PC-3 (cell line): ENCODE measurements at places on chromosomes 12 and 14.
A peak's percentile ranks its signal among the peaks of the same experiment; 100 is the strongest.

GRCh38 chr14:67875175-67876006, 55.8 kb downstream of the RAD51B start:
- DNase-seq = no peak

DNA sequence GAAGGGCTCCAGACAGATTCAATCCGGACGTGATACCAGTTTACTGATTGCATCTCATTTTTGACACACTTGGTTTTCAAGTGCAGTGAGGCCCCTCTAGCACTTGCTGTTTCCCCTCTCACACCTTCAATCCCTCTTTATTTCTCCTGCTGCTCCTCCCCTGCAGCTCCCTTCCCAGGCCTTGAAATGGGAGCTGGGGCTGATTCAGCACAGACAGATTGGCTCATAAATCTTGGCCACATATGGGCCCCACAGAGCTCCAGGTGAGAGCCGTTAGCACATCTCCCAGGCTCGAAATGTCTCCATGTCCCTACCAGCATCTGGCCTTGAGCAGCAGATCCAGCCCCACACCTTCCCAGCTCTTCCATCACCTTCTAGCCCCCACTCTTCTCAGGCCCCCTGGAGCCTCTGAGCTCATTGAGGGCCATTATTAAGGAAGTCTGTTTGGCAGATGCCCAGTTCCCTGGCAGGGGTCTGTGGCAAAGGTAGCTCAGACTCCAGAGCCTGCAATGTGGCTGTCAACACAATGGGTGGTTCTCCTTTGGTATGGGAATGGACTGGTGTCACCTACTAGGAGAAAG, 220.3 kb upstream of the FKBP4 start:
- no peak for DNase-seq

GRCh38 chr12:80040075-80040738, 59.1 kb upstream of the OTOGL start:
- DNase-seq = no peak

GRCh38 chr14:77141214-77142004, at the start of gene ZDHHC22:
TSS of gene ZDHHC22 (minus strand) at chr14:77141791. CDS start at chr14:77139738, 2,053 bp downstream.
- peak; percentile 49 for DNase-seq

- DNase-seq = no peak
Observed at GRCh38 chr14:48373981-48374380, 698.6 kb upstream of the MDGA2 start.

DNA sequence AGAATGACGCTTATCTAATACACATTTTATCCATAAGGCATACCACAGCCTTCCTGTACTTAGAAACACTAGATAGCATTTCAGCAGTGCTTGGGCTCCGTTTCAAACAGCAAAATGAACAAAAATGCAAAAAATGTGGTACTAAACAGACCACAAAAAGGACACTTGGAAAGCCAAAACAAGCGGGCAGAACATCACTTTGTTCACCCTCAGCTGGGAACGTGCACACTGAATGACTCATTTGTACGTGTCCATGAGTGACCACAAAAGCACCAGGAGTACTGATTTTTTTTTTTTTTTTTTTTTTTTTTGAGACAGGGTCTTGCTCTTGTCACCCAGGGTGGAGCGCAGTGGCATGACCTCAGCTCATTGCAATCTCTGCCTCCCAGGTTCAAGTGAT, 8.9 kb upstream of the FOXN3 start:
- peak; percentile 91 for DNase-seq

DNA sequence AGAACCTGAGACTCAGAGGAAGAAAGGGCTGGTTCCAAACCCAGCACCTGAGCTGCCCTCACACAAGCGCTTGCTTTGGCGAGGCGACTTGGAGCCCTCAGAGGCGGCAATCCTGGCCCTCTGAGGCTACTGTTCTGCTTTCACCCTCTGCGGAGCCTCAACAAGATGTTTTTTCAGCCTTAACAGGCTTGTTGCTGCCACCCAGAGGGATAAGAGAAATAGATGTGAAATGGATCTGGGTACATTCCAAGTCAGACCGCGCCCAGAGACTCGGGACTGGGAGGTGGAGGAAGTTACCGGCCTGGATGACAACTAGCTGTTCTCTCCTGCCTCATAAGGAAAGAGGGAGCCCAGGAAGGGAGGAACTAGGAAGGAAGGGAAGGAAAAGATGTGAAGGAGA, 89.6 kb downstream of the TTC7B start:
- DNase-seq = peak; percentile 73

- peak; percentile 48 for DNase-seq
Observed at GRCh38 chr12:30805959-30806358, 51.2 kb upstream of the CAPRIN2 start.

DNA sequence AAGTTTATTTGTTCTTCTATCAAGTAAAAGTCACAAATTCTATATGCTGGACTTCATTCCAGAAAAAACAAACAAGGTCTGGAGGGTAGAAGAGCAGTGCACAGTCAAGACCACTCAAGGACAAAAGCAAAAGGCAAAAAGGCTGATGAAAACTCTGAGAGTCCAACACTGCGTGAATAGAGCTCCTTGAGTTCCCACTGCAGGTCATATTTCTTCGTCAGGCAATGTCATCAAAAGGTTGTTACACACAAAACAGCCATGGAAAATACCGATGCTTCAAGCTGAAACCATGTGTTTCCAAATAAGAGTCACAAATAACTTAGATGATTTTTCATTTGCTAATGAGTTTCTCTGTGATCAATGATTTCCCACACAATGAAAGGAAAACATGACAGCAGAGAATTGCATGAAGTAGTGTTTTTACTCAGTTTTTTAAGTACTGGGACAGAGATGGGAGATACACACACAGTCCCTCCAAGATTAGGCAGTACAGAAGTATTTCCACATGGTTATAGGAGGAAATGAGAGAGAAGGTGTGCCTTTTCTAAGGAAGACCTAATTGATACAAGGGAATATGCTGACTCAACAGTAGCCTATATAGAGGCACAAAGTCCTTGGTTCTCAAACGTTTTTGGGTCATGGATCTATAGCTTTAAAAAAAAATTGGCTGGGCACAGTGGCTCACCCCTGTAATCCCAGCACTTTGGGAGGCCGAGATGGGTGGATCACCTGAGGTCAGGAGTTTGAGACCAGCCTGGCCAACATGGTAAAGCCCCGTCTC, 177.7 kb downstream of the MED13L start:
- no peak for DNase-seq

- no peak for DNase-seq
Observed at GRCh38 chr12:96906498-96906848, 584 bp upstream of the NEDD1 start.

- DNase-seq = no peak
Observed at GRCh38 chr12:10167599-10167998, 4.3 kb downstream of the OLR1 start.

DNA sequence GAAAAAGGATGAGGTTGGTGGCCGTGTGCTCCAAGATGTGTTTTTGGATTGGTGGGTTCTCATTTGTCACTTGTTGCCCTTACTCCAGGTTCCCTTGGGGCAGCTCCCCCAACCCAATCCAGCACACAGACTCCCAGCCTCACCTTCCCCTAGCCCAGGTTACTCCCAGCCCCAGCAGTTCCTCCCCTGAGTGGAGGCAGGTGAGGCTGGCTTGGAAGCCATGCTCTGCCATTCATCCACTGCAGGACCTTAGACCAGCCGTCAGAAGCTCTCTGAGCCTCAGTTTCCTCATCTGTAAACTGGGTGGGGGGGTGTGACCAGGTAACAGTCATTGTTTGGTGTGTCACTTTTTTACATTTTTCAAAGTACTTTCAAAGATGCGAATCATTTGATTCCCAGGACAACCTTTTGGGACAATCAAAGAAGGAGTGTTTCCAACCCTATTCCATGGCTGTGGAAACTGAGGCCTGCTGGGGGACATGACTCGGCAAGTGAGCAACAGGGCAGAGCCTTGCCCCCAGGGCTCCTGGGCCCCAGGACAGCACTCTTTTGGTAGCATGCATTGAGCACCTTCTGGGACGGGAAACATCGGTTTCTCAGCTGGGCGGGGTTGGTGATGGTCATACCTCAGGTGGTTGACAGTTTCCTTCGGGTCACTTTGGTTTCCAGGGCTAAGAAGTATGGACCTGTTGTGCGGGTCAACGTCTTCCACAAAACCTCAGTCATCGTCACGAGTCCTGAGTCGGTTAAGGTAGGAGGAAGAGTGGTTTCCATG, 7.2 kb downstream of the CYP46A1 start:
- no peak for DNase-seq

- DNase-seq = peak; percentile 80
Observed at GRCh38 chr14:76773188-76773885, 12.1 kb downstream of the VASH1 start.

DNA sequence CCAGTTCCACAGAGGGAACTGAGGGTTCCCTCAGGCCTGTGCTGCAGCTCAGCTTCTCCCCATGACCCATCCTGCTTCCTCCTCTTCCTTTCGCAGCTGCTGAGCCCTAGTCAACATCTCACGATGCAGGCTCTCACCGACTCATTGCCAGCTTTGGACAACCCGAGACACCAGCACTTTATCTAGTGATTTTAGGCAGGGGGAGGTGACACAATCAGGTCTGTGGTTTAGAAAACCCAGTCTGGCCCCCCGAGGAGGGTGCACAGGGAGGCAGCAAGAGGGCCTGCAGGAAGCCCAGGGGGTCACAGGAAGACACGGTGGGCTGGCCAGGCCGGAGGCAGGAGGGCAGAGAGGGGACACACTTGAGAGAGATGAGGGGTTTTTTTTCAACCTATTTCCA, 35.4 kb downstream of the DIO3 start:
- no peak for DNase-seq

GRCh38 chr14:33704481-33704880, 246.4 kb downstream of the EGLN3 start:
- DNase-seq = no peak

- no peak for DNase-seq
Observed at GRCh38 chr12:1533602-1534304, 60.6 kb downstream of the FBXL14 start.

DNA sequence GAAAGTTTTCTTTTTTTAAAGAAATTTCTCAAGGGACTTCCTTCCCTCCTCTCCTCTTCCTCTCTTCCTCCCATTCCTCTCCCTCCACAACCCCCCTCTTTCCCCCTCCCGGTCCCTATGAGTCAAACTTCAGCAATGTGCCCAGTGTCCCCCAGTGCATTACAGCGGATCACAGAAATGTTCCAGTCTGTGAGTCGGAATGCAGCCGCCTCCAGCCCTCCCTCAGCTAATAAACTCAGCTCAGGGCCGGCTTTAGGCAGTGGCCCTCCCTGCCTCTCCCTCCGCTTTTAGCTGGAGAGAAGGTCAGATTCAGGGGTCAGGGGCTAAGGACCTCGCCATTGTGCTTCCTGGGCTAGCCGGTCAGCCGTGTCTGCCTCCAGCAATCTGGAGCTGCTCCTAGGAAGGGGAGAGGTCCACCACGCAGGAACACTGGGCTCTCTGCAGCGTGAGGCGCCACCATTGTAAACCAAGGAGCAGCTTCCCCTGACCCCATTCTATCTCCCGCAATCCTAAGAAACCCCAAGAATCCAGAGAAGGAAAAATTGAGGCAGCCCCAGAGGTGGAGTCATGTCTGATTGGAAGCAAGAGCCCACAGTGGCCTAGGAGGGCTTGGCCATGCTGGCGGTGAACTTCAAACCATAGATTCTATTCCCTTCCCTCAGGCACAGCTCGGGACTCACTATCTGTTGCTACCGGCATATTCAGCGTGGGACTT, 1.1 kb upstream of the HDAC7 start:
- peak; percentile 97 for DNase-seq

- DNase-seq = peak; percentile 81
Observed at GRCh38 chr12:100234591-100235304, 32.1 kb downstream of the DEPDC4 start.

- no peak for DNase-seq
Observed at GRCh38 chr12:132262256-132263060, 66.9 kb downstream of the GALNT9 start.

- no peak for DNase-seq
Observed at GRCh38 chr12:89245090-89245489, 107.2 kb downstream of the DUSP6 start.

GRCh38 chr14:73606271-73606670, 6.0 kb upstream of the ACOT6 start:
- no peak for DNase-seq

DNA sequence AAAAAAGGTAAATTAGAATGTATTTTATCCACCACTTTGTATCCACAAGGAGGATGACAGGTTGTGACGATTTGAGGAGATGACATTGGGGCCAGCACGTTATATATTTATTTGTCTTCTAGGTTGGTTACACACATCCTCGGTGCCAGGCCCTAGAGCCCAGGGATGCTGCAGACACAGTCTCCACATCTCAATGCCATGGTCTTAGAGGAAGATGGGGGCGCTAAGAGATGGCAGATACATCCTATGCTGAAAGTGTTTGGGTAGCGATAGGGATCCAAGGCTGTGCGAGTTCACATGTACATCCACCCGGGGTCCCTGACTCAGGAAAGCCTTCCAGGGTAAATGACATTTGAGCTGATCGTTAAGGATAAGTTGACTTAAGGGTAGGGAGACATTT, 193.1 kb upstream of the GSC start:
- DNase-seq = no peak

DNA sequence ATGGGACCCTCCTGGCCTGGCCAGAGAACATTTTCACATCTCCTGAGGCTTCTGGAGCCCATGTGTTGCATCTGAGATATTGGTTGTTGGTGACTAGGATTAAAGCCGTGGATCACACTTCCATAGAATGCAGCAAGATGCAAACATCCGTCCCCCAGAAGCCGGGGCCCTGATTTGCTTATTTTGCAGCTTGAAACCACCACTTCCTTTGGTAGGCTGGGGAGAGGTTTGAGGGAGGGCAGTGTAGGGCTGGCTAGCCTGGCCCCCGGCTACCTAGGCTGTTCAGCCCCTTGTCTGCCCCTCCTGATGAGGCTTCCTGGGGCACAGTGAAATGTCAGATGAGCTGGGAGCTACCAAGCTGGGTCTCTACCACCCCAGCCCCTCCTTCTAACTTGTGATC, 209.7 kb upstream of the PWP1 start:
- DNase-seq = no peak

DNA sequence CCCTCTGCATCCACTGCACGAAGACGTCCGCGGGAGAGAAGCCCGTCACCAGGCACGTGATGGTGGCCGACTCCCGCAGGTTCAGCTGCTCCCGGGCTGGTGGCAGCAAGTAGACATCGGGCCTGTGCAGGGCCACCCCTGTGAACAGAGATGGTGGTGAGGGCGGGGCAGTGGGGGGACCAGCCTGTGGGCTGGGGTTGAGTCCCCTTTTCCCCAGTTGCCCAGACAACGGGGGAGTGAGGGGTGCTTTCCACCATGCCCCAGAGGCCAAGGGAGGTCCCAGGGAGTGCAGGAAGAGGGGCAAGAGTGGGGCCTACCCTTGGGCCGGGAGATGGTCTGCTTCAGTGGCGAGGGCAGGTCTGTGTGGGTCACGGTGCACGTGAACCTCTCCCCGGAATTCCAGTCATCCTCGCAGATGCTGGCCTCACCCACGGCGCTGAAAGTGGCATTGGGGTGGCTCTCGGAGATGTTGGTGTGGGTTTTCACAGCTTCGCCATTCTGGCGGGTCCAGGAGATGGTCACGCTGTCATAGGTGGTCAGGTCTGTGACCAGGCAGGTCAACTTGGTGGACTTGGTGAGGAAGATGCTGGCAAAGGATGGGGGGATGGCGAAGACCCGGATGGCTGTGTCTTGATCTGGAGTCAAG, 328.3 kb downstream of the TMEM121 start:
- DNase-seq = no peak

- no peak for DNase-seq
Observed at GRCh38 chr12:73677520-73678291, 859.9 kb upstream of the ATXN7L3B start.

GRCh38 chr14:68210729-68211299, 391.2 kb downstream of the RAD51B start:
- peak; percentile 78 for DNase-seq
